ENCODE measurements at places on chromosomes 4 and X.

- no peak for DNase-seq
Measured at GRCh38 chrX:44997282-44997812, 124.4 kb downstream of the KDM6A start.

DNA sequence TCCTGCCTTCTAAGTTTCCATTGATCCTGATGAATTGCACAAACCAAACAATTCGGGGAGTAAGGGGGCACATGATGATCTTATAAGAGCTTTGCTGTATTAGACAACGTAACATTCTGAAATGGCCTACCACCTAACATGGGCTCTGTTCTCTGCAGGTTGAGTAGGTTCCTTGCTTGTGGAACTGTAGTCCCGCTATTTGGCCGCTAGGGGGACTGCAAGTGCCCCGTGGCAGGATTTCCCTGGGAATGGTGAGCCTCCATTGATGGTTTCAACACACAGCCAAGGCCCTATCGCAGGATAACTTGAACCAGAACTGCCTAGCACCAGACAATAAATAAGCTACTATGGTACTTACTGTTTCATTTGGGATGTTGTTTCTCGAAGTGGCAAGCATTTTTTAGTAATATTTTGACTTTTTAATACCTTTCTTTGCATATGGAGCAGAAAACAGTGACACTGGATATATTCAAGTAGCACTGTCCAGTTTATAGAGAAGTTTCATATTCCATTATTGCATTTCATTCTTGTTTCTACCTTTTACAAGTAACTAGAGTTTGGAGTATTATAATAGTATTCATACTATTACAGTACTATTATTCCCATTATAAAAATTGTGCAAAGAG is 11.9 kb downstream of the AR start:
- peak; percentile 59 for DNase-seq

DNA sequence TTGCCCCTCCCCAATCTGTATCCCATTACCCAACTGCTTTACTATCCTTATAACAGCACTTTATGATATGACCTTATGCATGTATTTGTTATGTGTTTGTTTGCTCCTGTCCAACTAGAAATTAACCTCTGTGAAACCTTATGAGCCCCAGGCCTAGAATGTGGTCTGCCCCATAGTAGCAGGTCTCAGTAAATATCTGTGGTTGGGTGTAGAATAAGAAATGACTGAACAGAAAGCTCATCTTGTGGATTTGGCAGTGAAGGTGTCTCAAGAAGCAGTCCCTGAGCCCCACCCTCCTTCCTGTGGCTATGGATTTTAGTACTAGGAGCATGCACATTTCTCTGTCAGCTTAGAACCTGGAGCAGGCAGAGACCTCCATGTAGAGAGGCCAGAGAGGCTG is 229.0 kb upstream of the LCORL start:
- no peak for DNase-seq

- DNase-seq: no peak
Measured at GRCh38 chrX:132188175-132188574, 31.1 kb downstream of the RAP2C start.

- no peak for DNase-seq
Measured at GRCh38 chrX:97587171-97587570, 703.5 kb downstream of the RPA4 start.

DNA sequence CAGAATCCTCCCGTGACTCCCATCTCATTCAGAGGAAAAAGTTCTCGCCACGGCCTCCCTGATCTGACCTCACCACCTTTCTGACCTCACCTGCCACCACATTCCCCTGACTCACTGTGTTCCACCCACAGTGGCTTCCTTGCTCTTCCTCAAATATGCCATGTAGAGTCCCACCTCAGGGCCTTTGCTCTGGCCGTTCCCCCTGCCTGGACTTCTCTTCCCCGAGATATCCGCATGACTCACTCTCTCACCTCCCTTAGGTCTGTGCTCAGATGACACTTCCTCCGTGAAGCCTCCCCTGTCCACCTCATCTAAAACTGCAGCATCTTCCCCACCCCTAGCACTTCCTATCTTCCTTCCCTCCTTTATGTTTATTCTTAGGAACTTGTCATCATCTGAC is 7.2 kb upstream of the TSPYL2 start:
- no peak for DNase-seq

GRCh38 chr4:175973027-175973923 is 92.4 kb upstream of the WDR17 start:
- no peak for DNase-seq

GRCh38 chrX:53717205-53717604 is 30.7 kb upstream of the HUWE1 start:
- DNase-seq: no peak

DNA sequence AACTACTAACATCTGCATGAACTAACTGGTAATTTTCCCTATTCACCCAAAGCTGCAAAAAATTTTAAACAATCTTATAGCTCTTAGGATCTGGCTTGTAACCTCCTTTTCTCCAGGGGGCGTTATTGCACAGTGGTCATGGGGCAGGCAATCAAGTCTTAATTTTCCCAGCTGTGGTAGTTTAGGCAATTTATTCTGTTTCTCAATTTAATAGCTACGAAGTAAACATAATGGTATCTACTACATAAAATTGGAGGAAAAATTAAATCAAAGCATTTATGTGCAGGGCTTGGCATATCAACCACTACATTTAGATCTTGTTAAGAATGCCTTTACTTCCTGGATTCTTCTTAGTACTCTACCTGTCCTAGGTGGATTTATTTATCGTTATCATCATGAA is 137.4 kb upstream of the GUCY1A1 start:
- DNase-seq: peak; percentile 69

- DNase-seq: no peak
Measured at GRCh38 chr4:53315300-53315699, 50.6 kb downstream of the SCFD2 start.

- no peak for DNase-seq
Measured at GRCh38 chrX:108223585-108223984, 132.0 kb downstream of the ATG4A start.

DNA sequence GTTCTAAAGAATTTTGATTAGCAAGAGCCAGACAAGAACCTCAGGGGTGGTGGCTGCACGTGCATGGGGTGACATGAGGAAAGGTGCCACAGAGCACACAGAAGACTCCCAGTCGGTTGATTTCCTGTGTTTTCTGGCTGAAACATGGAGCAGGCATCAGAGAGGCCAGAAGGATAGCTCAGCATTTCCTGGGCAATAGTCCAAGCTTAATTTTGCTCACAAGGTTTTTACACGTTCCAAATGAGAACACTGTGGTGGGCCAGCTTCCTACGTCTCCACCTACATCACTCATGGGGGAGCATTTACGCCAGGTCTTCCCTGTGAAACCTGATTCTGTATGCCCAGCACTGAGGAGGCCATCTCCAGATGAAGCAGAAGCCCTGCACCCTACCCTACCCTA is 212.5 kb upstream of the CLNK start:
- no peak for DNase-seq

GRCh38 chr4:11904117-11904535 is 475.4 kb upstream of the HS3ST1 start:
- DNase-seq: peak; percentile 16
